ENCODE measurements at places on chromosomes 16 and 17. TPM values are rescaled to one million over a fixed set of nuclear protein-coding genes. Genes with fewer than 3 reads are reported as not detected.

- DNase-seq, result no peak
Measured at GRCh38 chr16:86218479-86219170, 291.7 kb upstream of the FOXF1 start.

The MRPS34 gene
- 155 TPM for total RNA-seq

GRCh38 chr17:76254275-76254674 lies 10.9 kb upstream of the UBALD2 start:
- no peak for DNase-seq

DNA sequence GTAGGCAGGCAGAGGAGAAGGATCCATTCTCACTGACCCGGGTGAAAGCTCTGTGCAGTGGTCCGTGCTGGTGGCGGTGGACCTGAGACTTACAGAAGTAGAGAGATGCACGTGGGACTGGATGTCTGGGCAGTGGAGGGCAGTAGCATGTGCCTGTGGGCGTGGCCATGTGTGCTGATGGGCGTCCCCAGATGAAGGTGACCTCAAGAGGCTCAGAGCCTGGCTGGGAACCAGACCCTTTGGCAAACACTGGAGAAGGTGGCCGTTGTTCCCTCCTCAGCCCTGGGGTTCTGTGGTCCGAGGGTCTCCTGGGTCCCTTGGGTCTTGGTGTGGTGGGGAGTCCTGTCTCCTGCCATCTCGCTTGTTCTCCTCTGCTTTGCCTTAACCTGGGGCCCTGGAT lies 15.6 kb downstream of the WSCD1 start:
- DNase-seq, result no peak

- no peak for DNase-seq
Measured at GRCh38 chr16:58475091-58475619, 24.8 kb upstream of the NDRG4 start.
